GM03348 (cell line): ENCODE measurements at places on chromosomes 16 and 17.
A peak's percentile ranks its signal among the peaks of the same experiment; 100 is the strongest.

DNA sequence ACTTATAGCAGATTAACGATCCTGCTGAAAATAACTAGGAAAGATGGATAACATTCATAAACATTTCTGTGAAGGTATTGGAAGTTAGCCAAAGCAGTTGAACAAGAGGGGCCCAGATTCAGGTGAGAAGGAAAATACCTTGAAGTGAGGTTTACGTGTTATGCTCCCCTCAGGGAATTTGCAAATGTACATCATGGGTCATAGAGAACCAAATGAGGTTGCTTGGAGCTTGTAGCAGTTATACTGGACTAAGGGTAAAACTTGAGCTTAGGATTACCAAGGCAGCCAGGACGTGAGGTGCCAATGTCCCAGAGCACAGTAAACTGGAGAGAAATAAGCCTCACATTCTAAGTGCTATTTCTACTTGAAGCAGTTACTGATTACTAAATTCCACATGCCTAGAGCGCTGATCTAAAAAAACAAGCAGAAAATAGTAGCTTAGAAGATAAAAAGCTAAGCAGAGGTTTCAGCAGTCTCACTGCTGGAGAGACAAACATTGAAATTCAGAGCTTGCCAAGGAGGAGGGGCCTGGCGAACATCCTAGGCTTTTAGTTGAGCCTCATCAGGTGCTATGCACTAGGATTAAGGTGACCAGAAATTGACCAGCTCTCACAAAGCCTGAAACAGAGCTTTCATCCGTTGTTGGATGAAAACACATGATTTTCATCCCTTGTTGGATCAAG lies 136.7 kb upstream of the FAM20A start:
- DNase-seq = no peak

DNA sequence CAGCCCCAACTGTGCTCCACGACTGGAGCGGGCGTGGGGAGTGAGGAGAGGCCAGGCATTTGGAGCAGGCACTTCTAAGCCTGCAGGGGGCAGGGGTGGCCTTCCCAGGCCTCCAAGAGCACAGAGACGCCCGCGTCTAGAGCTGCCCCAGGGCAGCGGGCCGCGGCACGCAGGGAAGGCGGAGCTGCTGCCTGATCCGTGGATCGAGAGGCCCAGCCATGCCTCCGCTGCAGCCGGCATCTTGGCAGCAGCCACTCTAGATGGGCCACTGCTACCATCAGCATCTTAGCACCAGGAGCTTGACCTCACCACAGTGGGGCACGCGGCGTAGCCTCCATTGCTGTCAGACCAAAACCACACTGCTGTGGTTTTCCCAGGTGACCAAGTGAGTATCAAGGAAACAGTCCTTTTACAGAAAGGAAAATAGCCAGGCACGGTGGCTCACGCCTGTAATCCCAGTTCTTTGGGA lies 20.4 kb upstream of the WDR45B start:
- DNase-seq = peak; percentile 80

DNA sequence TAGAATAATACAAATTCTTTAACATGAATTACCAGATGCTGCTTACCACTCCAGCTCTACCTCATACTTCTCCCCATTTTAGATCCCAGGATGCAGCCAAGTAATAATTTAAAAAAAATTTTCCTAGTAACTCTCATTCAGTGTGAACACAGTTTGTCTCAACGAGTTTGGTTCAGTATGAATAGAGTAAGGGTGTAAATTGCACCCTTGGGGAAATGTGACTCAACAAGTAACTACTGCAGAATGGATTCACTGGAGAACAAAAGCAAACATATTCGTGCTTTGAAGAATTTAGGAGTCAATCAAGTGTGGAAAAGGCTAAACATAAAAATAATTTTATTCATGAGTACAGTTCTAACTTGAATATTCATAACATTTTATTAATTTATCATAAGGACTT lies 23.0 kb downstream of the KCNJ16 start:
- DNase-seq = no peak

DNA sequence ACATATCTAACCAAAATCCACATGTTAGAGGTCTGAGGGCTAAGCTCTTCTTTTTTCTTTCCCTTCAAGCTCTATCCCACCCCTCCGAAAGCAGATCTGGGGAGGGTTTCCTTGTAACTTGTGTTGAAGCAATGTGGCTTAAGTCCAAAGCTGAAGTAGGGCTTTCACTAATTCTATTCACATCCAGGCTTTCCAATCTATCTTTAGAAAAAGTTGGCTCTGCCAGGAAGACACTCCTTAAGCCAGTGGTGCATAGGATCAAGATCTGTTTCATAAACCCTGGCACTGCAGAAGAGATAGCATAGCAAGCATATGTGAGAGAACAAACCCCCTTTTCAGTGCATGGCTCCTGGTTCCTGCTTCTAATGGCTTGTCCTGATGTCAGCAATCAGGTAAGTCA lies 34.9 kb upstream of the DHX40 start:
- no peak for DNase-seq

DNA sequence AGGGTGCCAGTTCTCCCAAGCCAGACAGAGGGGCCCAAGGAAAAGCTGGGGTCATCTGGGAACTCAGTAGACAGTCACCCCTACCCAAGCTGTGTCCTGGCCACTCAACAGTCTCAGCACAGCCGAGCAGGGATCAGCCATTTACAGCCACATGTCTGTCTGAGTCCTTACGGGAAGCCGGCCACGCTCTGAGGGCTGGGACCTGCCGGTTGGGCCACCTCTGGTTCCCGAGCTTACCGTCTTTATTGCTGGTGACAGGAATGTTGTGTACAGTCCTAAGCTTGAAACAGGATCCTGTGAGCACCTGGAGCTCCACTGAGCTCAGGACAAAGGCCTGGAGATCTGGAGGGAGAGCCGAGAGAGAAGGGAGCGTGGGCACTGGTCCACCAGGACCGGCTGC lies 59.8 kb downstream of the TIMM22 start:
- DNase-seq = no peak

GRCh38 chr16:75754141-75754540 lies 27.9 kb upstream of the CPHXL start:
- peak; percentile 8 for DNase-seq

DNA sequence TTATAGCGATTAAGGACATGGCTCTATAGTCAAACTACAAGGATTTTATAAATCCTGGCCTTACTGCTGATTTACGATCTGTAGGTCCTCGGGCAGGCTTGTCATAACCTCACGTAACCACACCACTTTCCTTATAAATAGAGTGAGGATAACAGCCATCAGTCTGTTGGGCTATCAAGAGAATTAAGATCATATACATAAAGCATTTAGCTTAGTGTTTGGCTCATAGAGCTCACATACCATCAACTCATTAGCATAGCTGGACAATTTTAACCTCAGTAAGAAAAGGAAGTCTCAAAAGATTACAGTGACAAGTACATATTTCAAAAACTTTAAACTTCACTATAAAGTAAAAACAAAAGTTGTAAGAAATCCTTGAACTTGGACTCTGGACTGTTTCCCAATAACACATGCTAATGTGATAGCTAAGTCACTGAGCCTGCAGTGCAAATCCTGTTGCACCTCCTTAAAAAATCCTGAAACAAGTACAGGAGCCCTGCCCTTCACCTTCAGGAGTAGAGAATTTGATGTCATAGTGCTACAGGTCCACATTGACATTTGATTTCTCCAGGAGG lies 20.8 kb upstream of the CLEC3A start:
- no peak for DNase-seq

DNA sequence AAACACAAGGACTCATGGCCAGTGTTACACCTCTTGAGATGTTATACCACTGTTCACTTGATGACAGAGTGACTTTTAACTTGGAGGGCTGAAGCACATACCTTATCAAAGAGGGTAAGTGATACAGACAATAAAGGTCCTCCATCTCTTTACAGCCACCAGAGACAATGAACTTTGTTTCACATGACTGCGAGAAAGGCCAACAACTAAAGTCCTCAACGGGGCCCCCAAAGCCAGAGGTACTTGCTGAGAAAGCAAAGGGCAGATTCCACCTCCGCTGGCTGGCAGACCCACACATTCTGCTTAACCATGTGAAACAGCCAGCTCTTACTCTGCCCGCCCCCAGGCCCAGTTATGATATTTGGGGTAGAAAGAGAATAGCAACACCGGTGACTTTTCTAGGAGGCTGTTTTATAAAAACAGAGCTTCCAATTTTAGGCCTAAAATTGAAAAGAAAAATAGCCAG lies 21.4 kb downstream of the DCUN1D3 start:
- no peak for DNase-seq

DNA sequence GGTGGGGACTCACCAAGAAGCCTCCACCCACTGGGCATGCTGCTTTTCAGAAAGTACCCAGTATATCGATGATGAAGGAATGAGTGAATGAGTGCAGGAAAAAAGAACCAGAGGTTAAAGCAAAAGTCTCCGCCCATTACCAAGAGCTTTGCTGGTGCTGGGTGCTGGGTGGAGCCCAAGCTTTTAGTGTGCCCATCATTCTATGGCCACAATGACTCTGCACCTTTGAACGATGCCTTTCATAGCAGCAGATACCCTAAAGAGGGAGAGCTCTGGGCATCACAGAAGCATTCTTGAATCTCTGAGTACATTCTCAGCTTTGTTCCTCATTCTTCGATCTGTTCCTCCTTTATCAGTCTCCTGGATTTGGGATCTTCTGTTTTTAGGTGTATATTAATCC lies 450.7 kb upstream of the CCL2 start:
- no peak for DNase-seq

DNA sequence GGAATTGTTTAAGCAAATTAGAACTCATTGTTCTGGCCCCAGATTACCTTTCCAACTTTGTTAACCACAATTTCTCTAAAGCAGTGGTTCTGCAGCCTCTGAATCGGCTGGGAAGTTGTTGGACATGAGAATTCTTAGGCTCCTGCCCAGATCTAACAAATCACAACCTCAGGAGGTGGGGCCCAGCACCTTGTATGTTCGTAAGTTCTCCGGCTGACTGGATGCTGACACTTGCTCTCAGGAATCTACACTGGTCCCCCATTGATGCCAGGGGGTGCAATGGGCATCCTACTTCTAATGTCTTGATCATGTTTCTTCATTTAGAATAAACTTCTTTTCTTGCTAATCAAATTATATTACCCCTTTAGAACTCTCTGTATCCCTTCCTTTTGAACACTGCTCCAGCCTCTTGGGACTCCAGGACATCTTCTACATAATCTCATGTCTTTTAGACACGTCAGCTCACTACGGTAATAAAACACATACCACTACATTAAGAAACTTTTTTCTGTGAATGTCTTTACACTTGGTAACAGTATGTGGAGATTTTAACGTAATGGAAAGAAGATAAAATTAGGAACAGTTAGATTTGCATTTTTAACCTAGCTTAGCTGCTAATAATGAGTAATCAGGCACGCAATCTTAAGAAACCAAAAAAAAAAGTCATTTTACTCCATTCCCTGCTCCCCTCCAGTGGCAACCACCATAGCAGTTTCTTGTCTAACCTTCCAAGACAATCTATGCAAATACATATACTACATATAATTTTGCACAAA lies 143.2 kb downstream of the ITFG1 start:
- DNase-seq = no peak

DNA sequence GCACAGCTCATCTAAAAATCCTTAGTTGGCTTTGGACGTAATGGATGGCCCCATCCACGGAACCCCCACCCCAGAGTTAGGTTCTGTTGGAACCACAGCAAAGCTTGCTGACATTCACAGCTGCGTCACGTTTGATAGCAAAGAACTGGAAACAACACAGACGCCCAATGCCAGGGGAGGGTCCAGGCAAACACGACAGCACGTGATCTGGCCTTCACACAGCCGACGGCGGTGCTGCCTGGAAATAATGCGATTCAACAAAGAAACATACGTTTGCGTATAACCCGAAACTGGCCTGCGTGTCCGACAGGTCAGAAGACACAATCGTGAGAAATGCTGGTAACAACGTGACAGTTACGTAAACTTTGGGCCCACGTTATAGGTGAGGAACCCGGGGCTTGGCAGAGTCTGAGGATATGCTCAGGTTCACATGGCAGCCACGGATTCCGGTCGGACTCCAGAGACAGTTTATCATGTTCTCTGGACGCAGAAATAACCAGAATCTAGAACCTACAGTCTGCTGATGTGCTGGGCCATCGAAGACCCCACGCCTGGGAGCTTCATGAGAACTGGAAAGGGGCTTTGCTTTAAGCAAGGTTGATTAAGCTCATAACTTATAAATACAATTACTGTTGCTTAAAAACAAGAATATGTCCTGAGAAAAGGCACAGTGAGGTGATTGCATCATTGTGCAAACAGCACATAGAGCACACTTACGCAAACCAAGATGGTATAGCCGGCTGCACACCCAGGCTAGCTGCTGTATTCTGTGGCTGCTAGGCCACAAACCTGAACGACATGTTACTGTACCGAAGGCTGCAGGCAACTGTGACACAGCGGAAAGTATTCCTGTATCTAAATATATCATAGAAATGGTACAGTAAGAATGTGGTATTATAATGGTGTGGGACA lies 70.4 kb downstream of the RPH3AL start:
- no peak for DNase-seq

DNA sequence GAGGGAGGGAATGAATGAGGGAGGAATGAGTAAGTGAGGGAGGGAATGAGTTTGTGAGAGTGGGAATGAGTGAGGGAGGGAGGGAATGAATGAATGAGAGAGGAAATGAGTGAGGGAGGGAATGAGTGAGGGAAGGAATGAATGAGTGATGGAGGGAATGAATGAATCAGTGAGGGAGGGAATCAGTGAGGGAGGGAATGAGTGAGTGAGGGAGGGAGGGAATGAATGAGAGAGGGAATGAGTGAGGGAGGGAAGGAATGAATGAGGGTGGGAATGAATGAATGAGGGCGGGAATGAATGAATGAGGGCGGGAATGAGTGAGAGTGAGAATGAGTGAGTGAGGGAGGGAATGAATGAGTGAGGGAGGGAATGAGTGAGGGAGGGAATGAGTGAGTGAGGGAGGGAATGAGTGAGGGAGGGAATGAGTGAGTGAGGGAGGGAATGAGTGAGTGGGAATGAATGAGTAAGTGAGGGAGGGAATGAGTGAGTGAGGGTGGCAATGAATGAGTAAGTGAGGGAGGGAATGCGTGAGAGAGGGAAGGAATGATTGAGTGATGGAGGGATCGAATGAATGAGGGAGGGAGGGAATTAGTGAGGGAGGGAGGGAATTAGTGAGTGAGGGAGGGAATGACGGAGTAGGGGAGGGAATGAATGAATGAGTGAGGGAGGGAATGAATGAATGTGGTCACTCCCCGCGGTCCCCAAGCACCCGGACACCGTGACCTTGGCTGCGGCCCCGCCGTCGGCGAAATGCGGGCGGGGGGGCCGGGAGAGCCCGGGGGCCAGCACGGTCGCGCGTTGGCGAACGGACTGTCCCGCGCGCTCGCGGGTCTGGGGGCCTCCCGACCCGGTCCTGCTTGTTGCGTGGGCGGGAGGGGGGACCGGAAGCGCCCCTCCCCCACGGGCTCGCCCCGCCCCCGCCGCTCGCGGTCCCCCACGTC lies 1.1 kb upstream of the UBE2I start:
- no peak for DNase-seq

GRCh38 chr17:82602487-82602886 lies 45.8 kb downstream of the WDR45B start:
- DNase-seq = no peak

GRCh38 chr17:17403065-17403464 lies 73.7 kb upstream of the MED9 start:
- DNase-seq = no peak

- peak; percentile 20 for DNase-seq
Measured at GRCh38 chr17:46978489-46979146, 435 bp downstream of the RPRML start.

- no peak for DNase-seq
Measured at GRCh38 chr16:86982347-86982596, 334.9 kb downstream of the C16orf95 start.

- DNase-seq = no peak
Measured at GRCh38 chr16:49471038-49471727, 97.6 kb downstream of the C16orf78 start.

GRCh38 chr17:8143581-8144400 lies 8.4 kb downstream of the PER1 start:
- DNase-seq = no peak
